ENCODE measurements at places on chromosomes 7 and 10. TPM values are rescaled to one million over a fixed set of nuclear protein-coding genes. Genes with fewer than 3 reads are reported as not detected.
A peak's percentile ranks its signal among the peaks of the same experiment; 100 is the strongest.

DNA sequence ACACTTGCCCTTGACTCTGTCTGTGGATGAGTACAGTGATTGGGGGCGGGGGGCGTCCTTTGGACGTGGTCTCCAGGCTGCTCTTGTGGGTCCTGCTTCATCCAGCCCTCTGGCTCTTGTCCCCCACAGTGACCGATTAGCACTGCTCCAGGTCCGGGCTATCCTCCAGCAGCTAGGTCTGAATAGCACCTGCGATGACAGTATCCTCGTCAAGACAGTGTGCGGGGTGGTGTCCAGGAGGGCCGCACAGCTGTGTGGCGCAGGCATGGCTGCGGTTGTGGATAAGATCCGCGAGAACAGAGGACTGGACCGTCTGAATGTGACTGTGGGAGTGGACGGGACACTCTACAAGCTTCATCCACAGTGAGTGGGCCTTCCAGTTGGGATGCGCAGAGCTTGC, 18.3 kb downstream of the TACR2 start:
- no peak overlapping the region for H3K4me3 ChIP-seq
- H3K36me3 ChIP-seq, result no peaks in the 10 kb centered on the region
- peaks cover 13% of the 10 kb centered on the region for H3K4me1 ChIP-seq

GRCh38 chr10:75395066-75395931, 6.3 kb downstream of the ZNF503 start:
- no peak overlapping the region for H3K27ac ChIP-seq
- DNase-seq, result peak; percentile 63
- no peaks in the 10 kb centered on the region for H3K36me3 ChIP-seq

DNA sequence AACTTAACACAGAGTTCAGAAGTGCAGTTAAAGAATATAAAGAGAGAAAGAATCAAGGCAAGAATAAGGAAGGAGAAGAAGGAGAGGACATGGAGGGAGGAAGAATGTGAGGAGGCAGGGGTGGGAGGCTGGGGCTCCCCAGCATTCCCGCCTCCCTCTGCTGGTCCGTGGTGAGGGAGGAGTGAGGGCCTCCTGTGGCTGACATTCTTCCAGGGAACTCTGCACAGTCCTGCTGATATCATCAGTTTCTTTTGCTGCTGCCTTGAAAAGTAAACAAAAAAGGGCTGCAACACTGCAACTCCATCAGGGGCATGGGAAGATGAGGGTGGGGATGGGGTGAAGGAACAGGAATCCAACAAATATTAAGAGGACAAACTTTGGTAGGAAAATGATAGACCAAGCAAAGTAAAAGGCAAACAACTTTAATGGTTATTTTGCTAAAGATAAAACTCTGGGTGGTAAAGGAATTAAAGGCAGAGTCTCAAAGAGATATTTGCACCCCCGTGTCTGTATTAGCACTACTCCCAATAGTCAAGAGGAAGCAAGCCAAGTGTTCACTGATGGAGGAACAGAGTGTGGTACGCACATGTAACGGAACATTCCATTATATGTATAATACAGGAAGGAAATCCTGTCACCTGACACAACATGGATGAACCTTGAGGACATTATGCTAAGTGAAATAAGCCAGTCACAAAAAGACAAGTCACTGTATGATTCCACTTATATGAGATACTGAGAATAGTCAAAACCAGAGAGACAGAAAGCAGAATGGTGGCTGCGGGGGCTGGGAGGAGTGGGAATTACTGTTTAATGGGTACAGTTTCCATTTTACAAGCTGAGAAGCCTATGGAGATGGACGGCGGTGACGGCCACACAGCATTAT, 8.0 kb upstream of the SPOCK2 start:
- no peak for DNase-seq
- H3K4me1 ChIP-seq, result peaks cover 6% of the 10 kb centered on the region
- H3K27ac ChIP-seq, result no peak overlapping the region
- H3K36me3 ChIP-seq, result no peaks in the 10 kb centered on the region
- no peaks in the 10 kb centered on the region for H3K27me3 ChIP-seq

DNA sequence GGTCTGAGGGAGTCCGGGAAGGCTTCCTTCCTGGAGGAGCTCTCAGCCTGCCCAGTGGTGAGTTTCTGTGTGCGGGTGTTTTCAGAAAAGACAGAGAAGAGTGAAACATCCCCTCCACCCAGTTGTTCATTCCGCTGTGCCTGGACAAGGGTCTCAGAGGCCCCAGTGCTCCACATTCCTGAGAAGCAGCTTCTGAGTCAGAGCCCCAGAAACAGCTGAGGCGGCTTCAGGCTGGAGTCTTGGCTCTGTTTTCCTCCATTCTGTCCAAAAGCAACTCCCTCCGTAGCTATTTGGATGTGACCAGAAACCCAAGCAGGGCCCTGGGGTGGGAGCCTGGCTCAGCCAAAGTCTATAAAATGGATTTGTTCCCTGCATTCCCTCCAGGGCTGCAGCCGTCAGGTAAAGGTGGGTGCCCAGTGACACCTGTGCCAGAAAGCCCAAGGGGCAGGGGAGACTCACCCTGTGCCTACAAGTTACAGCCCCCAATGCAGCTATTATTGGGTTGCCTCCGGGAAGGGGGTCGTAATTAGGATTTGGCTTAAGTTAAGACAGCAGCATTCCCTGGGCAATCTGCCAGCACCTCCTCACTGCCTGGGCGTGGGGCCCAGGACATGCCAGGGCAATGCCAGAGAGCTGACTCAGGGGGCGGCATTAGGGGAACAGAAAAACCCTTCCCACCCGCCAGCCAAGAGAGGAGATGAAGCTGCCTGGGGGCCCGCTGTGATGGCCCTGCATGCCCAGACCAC, 13.1 kb upstream of the CAMK2G start:
- no peaks in the 10 kb centered on the region for H3K27me3 ChIP-seq
- H3K4me1 ChIP-seq, result peaks cover 7% of the 10 kb centered on the region
- peak overlapping the region; percentile 53 for H3K27ac ChIP-seq
- DNase-seq, result peak; percentile 73
- no peak overlapping the region for H3K4me3 ChIP-seq
- no peaks in the 10 kb centered on the region for H3K36me3 ChIP-seq

WIPF3 gene
- 35.4 TPM for total RNA-seq

GRB10 gene
- total RNA-seq, result 27.7 TPM

- H3K4me1 ChIP-seq, result no peaks in the 10 kb centered on the region
- no peaks in the 10 kb centered on the region for H3K36me3 ChIP-seq
- H3K27me3 ChIP-seq, result no peaks in the 10 kb centered on the region
- DNase-seq, result no peak
These were observed 53.4 kb downstream of the CFAP58 start for GRCh38 chr10:104406715-104407650.

- H3K27me3 ChIP-seq, result no peaks in the 10 kb centered on the region
- H3K36me3 ChIP-seq, result no peaks in the 10 kb centered on the region
- H3K27ac ChIP-seq, result no peak overlapping the region
- H3K4me3 ChIP-seq, result no peak overlapping the region
These were observed 206.0 kb upstream of the SH2B2 start for GRCh38 chr7:102080434-102081243.

- no peak overlapping the region for H3K4me3 ChIP-seq
- H3K27ac ChIP-seq, result no peak overlapping the region
- H3K36me3 ChIP-seq, result no peaks in the 10 kb centered on the region
- H3K27me3 ChIP-seq, result no peaks in the 10 kb centered on the region
- no peaks in the 10 kb centered on the region for H3K4me1 ChIP-seq
These were observed 33.6 kb downstream of the ST7 start for GRCh38 chr7:116986611-116987565.

MMD2 gene
- total RNA-seq, result not detected

VAX1 gene
- total RNA-seq, result not detected

- H3K27me3 ChIP-seq, result no peaks in the 10 kb centered on the region
- H3K27ac ChIP-seq, result no peak overlapping the region
- H3K4me3 ChIP-seq, result no peak overlapping the region
- no peak for DNase-seq
- no peaks in the 10 kb centered on the region for H3K36me3 ChIP-seq
- no peaks in the 10 kb centered on the region for H3K4me1 ChIP-seq
These were observed 147.8 kb downstream of the GRID1 start for GRCh38 chr10:86218842-86219241.

- H3K4me3 ChIP-seq, result no peak overlapping the region
- no peak overlapping the region for H3K27ac ChIP-seq
- H3K4me1 ChIP-seq, result no peaks in the 10 kb centered on the region
- H3K27me3 ChIP-seq, result no peaks in the 10 kb centered on the region
These were observed 4.1 kb upstream of the CTBP2 start for GRCh38 chr10:125164421-125164820.

DNA sequence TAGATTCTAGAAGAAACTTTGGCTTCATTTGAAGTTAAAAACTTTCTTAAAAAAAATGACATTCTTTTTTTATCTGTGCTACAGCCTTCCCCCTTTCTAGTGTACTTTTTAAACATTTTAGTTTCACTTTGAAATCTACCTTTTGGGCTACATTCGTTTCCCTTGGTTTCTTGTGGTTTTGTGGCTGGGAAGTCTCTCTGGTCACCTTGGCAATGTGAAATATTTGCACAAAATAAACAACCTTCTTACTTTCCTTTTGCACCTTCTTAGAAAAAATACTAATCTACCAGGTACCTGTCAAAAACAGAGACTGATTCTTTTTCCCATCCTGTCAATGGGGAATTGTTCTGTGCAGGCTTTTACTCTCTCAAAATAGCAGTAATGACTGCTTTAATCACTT, 350.2 kb downstream of the GATA3 start:
- no peak overlapping the region for H3K4me3 ChIP-seq
- DNase-seq, result no peak

GRCh38 chr7:144454256-144455039, 51.0 kb upstream of the NOBOX start:
- no peaks in the 10 kb centered on the region for H3K36me3 ChIP-seq
- no peaks in the 10 kb centered on the region for H3K27me3 ChIP-seq
- H3K4me1 ChIP-seq, result no peaks in the 10 kb centered on the region
- H3K4me3 ChIP-seq, result no peak overlapping the region
- H3K27ac ChIP-seq, result no peak overlapping the region

GBX1 gene
- not detected for total RNA-seq

- no peaks in the 10 kb centered on the region for H3K36me3 ChIP-seq
- no peak overlapping the region for H3K27ac ChIP-seq
- no peak overlapping the region for H3K4me3 ChIP-seq
- H3K4me1 ChIP-seq, result no peaks in the 10 kb centered on the region
These were observed 507.7 kb downstream of the CALN1 start for GRCh38 chr7:71904484-71904883.

- no peak overlapping the region for H3K4me3 ChIP-seq
- H3K27me3 ChIP-seq, result no peaks in the 10 kb centered on the region
- DNase-seq, result peak; percentile 62
- H3K27ac ChIP-seq, result no peak overlapping the region
- H3K4me1 ChIP-seq, result no peaks in the 10 kb centered on the region
These were observed 132.8 kb downstream of the PTPN20 start for GRCh38 chr10:47043928-47044538.

PDE1C gene
- total RNA-seq, result 11.8 TPM

DNA sequence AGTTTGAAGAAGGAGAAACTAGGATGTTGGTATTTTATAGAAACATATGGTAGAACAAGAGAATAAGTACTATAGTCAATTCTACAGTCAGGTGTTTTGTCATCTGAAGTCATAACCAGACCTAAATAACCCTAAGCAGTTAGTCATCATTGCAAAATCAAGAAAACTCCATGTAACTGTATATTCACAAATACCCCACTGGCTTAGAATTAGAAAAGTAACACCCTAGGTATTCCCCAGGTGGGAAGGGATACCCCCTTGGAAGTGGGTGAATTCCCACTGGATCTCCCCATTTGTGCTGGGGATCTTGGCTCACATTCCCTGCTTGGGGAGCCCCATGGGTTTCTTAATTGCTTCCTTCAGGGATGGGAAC, 45.9 kb upstream of the ITGB8 start:
- H3K27me3 ChIP-seq, result no peaks in the 10 kb centered on the region
- H3K4me3 ChIP-seq, result no peak overlapping the region
- no peaks in the 10 kb centered on the region for H3K4me1 ChIP-seq
- no peaks in the 10 kb centered on the region for H3K36me3 ChIP-seq

WDFY4 gene
- 1.5 TPM for total RNA-seq

WNT8B gene
- not detected for total RNA-seq

DNA sequence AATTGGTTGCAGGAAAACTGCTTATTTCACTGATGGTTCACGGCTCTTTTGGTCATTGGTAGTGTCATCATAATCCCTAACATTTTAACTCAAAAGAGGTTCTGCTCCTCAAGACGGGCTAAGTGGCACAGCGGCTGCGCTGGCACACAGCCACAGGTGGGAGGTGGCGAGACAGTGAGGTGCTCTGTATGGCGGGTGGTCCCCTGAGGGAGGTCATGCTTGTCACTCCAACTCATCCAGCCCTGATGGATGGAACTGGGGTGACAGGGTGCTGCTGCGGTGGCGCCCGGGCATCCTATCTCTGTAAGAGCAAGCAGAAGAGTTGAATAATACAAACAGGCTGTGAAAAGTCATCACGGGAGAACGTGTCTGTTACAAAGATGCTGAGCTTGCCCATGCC, 370.2 kb downstream of the SFMBT2 start:
- no peak overlapping the region for H3K27ac ChIP-seq
- DNase-seq, result no peak
- no peaks in the 10 kb centered on the region for H3K4me1 ChIP-seq
- H3K36me3 ChIP-seq, result no peaks in the 10 kb centered on the region
- H3K27me3 ChIP-seq, result no peaks in the 10 kb centered on the region

DNA sequence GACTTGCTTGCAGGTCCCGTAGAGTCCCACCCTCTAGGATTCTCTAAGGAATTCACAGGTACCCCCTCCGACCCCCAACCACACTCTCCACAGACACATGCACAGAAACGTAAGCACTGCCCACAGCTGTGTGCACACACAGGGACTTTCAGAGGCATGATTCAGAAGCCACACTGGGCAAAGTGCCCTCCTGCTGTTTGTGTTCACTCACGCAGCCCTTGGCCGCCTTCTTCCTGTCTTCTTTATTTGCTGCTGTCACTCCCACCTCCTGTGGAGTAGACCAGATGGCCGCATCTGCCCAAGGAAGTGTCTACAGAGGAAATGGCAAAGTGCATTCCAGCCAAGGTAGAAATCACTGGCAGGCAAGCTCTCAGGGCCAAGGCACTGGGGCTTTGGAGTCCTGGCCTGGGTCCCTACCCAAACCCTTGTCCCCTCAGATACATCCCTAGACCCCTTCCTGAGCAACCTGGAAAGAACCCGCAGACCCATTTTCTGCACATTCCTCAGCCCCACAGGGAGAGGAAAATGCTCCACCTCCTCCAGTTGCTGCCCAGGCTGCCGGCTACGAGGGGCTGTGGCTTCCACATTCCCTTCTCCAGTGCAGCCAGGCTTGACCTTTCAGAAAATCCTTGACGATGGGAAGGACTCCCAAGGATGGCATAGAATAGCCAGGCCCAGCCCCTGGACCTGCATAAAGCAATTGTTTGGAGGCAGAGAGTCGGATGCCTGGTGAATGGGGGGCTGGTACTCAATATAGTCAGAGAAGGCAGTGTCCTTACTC, 21.6 kb upstream of the GIMAP8 start:
- no peaks in the 10 kb centered on the region for H3K36me3 ChIP-seq
- no peak for DNase-seq
- no peak overlapping the region for H3K27ac ChIP-seq
- H3K27me3 ChIP-seq, result no peaks in the 10 kb centered on the region

- H3K4me1 ChIP-seq, result no peaks in the 10 kb centered on the region
- H3K27me3 ChIP-seq, result no peaks in the 10 kb centered on the region
- peak; percentile 48 for DNase-seq
- no peak overlapping the region for H3K4me3 ChIP-seq
These were observed 10.3 kb downstream of the HUS1 start for GRCh38 chr7:47968847-47969774.

IL15RA gene
- 9.3 TPM for total RNA-seq

PUS7 gene
- total RNA-seq, result 13.9 TPM

MYL10 gene
- total RNA-seq, result not detected
